ENCODE measurements at places on chromosomes 3 and 15. TPM values are rescaled to one million over a fixed set of nuclear protein-coding genes. Genes with fewer than 3 reads are reported as not detected.

- no peak for DNase-seq
These were observed 671.5 kb downstream of the FHIT start for GRCh38 chr3:60579734-60580133.

DNA sequence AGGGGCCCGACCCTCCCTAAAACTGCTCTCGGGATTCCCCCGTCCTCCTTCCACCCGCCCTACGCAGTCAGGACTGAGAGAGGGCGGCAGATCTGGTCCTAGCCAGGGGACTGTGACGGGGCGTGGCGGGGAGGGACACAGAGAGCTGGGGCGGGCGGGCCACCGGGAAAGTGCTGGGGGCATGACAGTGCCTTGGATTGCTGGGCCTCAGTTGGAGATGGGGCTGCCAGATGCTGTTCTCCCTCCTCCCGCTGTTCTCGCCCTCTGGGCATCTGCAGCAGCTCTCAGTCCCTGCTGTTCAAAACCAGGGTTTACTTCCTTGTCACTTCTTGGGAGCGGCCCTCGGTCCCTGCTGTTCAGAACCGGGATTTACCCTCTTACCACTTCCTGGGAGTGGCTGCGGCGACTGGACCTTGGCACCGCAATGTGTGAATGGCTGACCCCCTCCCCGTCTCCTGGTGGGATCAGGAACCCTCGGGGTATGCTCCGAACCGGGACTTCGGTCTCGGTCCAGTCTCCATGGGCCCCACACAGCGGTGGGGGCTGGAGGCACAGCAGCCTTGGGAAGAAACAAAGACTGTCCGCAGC, 1.8 kb upstream of the RPP25 start:
- DNase-seq: no peak

GRCh38 chr15:82132742-82133141, 86.9 kb upstream of the MEX3B start:
- no peak for DNase-seq

- no peak for DNase-seq
These were observed 29.3 kb upstream of the SLC28A1 start for GRCh38 chr15:84855136-84855535.

DNA sequence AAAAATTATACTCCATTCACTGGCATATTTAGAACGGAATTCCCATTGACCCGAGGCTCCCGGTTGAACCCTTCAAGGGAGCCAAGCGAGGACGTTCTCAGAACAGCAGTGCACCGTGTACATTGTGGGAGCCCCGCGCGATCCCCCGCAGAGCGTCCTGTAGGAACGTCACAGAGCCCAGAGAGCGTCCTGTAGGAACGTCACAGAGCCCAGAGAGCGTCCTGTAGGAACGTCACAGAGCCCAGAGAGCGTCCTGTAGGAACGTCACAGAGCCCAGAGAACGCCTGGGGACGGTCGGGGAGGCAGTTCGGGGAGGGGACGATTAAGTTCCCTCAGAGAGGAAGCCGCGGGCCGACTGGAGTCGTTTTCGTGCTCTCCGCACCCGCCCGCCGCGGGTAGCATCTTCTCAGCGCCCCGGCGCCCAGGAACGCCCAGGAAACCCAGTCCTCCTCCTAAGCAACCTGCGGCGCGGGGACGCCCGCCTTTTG, 506 bp upstream of the ATP1B3 start:
- DNase-seq: peak; percentile 32

DNA sequence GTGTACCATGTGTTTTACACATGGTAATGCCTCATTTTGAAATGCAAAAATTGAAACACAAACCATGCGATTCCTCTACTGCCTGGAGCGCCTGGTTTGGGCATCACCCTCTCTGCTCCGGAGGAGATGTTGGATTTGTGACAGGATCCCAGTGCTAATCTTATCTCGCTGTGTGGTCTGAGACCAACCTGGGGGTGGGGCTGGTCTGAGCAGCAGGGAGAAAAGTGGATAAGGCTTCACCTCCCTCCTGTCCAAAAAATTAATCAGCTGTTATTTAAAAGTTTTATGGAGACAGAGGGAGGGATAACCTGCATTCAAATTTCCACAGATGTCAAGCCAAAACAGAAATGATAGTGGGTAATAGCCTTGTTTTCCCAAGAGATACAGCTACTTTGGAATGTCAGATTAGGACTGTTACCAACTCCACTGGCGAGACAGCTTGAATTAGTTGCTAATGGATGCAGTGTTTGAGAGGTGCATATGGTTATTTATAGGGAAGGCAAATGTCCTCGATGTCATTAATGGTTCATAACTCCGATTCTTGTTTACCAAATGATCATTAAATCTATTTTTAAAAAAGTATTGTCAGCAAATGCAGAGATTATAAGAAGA, 54.0 kb upstream of the SKOR1 start:
- DNase-seq: no peak

GRCh38 chr3:127671523-127672428, 976 bp upstream of the ABTB1 start:
- DNase-seq: no peak

- DNase-seq: no peak
These were observed 24.2 kb downstream of the LOXL1 start for GRCh38 chr15:73950479-73950830.

DNA sequence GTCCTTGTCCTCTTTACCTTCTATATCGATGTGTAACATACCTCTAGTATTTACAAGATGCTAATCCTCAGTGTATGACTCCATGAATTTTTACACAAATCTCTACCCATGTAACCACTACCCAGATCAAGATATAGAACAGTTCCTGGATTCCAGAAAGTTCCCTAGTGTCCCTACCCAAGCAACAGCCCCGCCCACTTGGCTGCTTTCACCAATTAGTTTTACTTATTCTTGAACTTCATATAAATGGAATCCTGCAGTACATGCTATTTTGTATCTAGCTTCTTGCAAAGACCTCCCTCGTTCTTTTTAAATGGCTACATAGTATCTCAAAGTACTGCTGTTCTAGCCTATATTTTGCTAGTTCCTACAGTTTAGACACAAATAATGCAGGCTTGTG, 33.0 kb downstream of the CD276 start:
- no peak for DNase-seq

- DNase-seq: no peak
These were observed 6.3 kb downstream of the INSYN1 start for GRCh38 chr15:73746883-73747282.

GRCh38 chr3:115248274-115248673, 101.2 kb upstream of the ZBTB20 start:
- no peak for DNase-seq

DNA sequence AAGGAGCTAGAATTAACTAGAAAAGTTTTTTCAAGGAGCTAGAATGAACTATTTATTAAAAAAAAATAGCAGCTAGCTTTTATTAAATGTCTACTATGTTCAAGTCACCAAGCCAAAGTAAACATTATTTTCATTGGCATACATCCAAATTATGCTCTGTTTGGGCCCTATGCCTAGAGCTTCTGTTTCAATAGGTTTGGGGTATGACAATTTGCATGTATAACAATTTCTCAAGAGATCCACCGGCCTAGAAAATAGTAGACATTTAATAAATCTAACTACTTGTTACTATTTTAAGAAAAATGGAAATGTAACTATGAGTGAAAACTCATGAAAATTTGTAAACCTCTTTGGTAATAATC, 8.0 kb downstream of the GABRR3 start:
- no peak for DNase-seq

DNA sequence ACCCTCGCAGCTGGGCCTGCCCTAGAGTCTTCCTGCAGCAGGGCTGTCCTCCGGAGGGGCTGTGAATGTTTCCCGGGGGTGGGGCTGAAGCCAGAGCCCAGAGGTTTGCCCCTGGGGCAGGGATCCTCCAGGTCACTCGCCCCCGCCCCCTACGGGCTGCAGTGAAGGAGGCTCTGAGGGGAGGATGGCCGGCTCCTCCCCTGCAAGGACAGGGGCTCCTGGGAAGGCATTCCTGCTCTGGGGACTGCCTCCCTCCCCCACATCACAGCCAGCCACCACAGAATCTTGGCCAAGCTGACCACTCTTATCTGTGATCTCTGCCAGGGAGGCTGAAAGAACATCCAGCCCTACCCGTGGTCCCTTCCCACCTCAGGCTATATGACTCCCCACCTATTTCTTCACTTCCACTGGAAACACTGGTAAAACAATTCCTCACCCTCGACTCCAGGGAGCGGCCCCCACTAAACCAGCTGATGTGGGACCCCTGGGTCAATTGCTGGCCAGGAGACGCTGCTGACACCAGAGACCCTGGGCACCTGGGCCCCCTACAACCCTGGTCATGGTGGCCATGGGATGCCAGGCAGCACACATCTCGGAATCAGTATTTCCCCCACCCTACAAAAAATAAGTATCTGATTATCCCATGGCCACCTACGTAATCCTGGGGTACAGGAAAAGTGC, 66.0 kb downstream of the HMCES start:
- DNase-seq: no peak

DNA sequence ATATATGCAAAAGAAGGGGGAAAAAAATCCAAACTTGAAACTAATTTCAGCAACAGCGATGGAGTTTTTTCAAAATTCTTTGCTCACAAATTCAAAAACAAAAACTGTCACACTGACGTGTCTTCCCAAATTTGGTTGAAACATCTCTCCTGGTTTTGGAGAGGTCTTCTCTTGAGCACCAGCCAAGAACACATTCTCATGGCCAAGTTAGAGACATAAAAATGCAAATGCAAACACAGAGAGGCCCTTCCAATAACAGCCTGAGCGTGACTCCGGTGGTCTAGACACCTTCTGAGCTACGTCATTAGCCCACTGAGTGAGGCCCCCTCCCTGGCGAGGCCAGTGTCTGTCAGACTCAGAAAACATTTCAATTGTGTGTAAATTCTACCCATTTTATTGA, 436.0 kb upstream of the PROK2 start:
- DNase-seq: no peak

- no peak for DNase-seq
These were observed 389.0 kb upstream of the C2CD4B start for GRCh38 chr15:62553911-62554563.

DNA sequence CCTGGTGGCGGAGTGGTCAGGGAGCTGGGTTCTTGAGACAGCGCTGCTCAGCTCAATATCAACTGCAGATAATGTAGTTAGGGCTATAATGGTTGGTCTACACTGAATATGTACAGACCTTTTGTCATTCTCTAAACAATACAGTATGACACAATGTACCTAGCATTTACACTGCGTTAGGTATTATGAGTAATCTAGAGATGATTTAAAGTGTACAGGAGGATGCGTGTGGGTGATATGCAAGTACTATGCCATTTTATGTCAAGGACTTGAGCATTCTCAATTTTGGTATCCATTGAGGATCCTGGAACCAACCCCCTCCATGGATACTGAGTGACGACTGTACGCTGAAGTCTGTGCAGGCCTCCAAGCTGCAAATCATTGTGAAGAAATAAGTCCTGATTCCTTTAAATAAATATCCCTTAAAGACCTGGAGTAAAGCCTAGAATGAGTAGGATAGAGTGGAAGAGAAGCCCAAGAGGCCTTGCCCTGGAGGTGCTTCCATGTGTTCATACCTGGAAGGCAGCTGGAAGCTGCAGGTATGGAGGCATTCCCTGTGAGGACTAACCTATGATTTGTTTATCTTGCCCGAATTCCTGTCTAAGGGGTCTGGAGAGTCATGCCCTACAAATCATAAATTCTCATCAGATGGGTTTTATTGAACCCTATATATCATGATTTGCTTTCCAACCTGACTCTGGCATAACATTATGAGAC, 15.7 kb upstream of the RTP1 start:
- DNase-seq: no peak

MAGI1 gene
- 26.5 TPM for polyA plus RNA-seq

TMEM207 gene
- 25.7 TPM for polyA plus RNA-seq

AVEN gene
- polyA plus RNA-seq: 15.3 TPM

SORD gene
- polyA plus RNA-seq: 26.5 TPM

THSD4 gene
- 30.0 TPM for polyA plus RNA-seq

GNAT1 gene
- not detected for polyA plus RNA-seq

GOLGA6L4 gene
- polyA plus RNA-seq: 9.6 TPM

NRG4 gene
- 8.8 TPM for polyA plus RNA-seq

FEZF2 gene
- polyA plus RNA-seq: not detected

NMB gene
- 7.6 TPM for polyA plus RNA-seq

SELENOS gene
- polyA plus RNA-seq: 56.3 TPM

Measured in left renal cortex interstitium (tissue), 4 donors.